GM12891 (cell line): ENCODE measurements at places on chromosomes 5 and 9.

DNA sequence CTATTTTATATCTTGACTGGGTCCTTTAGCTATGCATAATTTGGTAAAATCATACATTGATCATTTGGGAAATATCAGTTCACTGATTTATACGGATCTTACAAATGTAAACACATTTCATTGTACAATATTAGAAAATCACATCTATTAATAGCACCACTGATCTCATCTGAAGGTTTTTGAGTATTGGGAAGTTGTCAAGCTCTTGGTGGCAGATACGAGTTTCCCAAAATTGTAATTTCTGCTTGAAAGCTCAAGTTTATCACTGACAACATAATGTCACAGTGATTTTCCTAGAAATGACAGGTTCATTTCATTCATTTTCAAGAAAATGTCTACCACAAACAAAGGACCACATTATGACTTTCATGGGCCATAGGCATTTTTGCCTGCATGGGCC lies 3.0 kb upstream of the MACROH2A1 start:
- no peak for DNase-seq

GRCh38 chr5:88230546-88231066 lies 38.0 kb downstream of the TMEM161B start:
- no peak for DNase-seq

DNA sequence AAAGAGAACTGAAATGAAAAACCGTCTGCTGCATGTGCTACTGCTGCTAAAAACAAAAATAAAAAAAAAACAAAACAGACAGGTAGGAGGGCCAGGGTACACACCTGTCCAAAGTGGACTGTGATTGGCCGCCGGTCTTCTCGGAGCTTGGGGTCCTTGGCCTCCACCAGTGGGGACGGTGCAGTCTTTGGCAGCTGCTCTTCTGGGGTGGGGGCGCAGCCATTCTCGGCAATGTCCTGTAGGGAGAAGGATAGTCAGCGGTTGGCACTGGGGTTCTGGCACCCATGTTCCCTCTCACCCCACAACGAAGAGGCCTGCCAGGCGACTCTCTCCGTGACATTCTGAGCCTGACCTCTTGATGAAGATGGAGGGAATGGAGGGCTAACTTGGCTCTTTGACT lies 84.3 kb downstream of the CRB2 start:
- no peak for DNase-seq

GRCh38 chr5:11396917-11397316 lies 507.3 kb downstream of the CTNND2 start:
- DNase-seq, result no peak

GRCh38 chr5:119363271-119363670 lies 7.5 kb downstream of the TNFAIP8 start:
- DNase-seq, result no peak

GRCh38 chr9:111630182-111630963 lies 761 bp upstream of the DNAJC25 start:
- DNase-seq, result no peak
